ENCODE measurements at places on chromosomes 1 and 21.
A peak's percentile ranks its signal among the peaks of the same experiment; 100 is the strongest.

- DNase-seq: no peak
Measured at GRCh38 chr1:35857830-35858229, 25.2 kb upstream of the AGO1 start.

DNA sequence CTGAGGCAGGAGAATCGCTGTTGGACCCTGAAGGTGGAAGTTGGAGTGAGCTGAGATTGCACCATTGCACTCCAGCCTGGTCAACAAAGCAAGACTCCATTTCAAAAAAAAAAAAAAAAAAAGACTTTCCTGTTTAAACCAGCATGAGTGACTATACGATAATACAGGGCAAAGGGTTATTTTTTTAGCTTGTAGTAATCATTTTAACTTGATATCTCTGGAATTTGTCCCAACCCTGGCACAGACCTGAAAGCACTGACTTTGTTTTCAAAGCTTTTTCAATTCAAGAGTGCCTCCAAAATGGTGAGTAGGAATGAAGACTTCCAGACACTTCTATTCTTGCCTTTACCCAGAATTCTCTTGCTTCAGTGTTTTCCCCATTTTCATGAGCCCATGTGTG is 4.4 kb upstream of the TMCO2 start:
- no peak for DNase-seq

- DNase-seq: no peak
Measured at GRCh38 chr1:43235451-43236121, 34.2 kb upstream of the TMEM125 start.

- no peak for DNase-seq
Measured at GRCh38 chr1:153277852-153278251, 18.4 kb downstream of the LORICRIN start.

GRCh38 chr1:206556750-206557635 is 49.7 kb downstream of the RASSF5 start:
- peak; percentile 89 for DNase-seq

- DNase-seq: no peak
Measured at GRCh38 chr1:63772876-63773275, 941 bp upstream of the ROR1 start.

DNA sequence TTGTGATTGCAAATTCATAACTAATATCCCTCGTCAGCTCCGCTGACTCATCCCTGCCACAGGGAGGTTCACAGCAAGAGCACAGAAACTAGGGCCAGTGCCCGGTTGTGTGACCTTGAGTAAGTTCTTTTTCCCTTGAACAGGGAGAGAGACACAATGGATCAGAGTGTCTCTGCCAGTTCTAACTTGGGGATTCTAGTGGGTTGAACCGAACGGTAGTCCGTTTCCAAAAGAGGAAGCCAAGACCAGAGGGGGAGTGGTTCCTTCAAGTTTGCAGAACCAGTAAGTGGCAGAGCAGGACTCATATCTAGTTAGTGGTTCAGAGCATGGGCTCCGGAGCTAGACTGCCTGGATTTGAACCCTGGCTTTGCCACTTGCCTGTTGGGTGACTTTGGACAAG is 4.9 kb upstream of the SHISA4 start:
- DNase-seq: no peak

DNA sequence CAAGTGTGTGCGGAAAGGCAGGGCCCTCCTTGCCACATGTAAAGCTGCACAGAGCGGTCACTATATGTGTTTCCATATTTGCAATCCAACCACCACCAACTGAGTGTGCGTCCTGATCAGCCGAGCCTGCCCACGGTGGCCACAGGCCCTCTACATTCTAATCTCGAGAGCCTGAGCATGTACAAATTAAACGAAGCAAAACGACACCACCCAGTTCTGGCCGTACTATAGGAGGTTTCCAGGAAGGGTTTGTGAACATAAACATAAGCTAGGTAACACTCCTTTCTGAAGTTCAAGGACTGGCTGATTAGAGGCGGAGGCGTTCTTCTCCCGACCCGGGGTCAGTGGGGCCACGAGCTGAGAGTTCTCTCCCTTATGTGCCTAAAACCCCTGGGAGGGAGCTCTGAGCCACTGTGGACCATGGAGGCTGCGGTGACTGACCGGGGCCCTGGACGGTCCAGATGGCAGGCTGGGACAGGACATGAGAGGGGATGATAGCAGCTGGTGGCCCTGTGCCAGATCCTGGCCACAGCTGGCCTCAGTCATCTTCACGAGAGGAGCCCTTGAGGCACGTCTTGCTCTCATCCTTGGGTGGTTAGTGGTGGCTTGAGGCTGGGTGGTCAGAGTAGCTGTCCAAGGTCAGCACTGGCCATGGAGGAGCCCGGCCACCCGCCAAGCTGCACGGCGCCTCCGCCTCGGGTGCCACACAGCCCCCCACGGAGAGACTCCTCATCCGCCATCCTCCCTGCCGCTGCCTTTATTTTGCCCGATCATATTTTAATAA is 39.1 kb upstream of the TRAPPC10 start:
- no peak for DNase-seq

GRCh38 chr1:119711804-119712341 is at the start of gene PHGDH:
Gene PHGDH, plus strand, starts transcription at chr1:119711934. Its CDS starts 89 bp downstream, at chr1:119712023.
- DNase-seq: peak; percentile 30

DNA sequence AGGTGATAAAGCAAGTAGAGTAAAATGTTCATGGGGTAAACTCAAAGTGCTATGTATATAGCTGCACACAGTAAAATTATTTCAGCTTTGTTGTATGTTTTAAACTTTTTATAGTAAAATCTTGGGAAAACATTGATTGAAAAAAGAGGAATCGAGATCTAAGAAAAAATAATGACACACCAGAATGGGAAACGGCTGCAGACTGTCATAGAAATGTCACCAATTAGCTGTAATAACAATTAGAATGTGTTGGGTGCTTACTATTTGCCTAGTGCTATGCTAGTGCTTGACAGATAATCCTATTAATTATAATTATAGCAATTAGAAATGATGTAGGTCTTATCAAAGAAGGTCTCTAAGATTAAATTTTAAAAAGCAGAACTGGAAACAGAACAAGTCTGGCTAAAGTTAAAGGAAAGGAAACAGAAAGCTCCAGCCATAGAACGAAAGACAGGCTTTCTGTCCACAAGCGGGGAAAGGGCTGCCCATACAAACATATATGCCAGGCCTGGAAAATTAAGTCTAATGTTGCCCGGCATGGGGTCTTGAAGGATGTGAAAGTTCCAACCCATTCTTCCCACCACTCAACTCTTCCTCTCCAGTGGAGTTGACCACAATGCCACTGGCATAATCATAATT is 5.0 kb downstream of the PCNX2 start:
- DNase-seq: no peak

DNA sequence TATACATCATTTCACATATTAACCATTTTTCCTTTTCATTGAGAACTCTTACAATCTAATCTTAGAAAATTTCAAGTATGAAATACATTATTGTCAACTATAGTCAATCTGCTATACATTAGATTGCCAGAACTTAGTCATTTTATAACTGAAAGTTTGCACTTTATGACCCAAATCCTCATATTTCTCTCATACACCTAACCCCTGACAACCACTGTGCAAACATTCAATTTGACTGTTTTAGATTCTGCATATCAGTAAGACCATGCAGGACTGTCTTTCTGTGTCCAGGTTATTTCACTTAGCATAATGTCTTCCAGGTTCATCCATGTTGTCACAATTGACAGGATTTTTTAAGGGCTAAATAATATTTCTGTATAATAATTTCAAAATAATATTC is 1299.0 kb upstream of the B3GALT2 start:
- no peak for DNase-seq

- no peak for DNase-seq
Measured at GRCh38 chr1:162074276-162075005, 5.0 kb downstream of the NOS1AP start.

DNA sequence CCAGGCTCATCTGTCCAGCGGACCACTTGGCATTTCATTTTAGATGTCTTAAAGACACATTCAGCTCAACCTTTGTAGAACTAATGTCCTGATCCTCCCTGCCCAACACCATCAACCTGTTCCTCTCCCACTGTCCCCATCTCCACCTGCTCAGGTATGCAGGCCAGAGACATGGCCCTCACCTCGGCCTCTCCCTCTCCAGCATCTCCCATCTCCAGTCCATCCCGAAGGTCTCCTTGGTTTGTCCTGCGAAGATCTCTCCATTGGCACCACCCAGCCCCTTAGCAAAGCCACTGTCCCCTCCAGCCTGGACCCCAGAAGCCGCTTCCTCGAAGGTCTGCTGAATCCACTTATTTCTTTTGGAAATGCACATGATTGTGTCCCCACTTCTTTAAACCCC is 20.9 kb upstream of the KCNC4 start:
- DNase-seq: no peak

DNA sequence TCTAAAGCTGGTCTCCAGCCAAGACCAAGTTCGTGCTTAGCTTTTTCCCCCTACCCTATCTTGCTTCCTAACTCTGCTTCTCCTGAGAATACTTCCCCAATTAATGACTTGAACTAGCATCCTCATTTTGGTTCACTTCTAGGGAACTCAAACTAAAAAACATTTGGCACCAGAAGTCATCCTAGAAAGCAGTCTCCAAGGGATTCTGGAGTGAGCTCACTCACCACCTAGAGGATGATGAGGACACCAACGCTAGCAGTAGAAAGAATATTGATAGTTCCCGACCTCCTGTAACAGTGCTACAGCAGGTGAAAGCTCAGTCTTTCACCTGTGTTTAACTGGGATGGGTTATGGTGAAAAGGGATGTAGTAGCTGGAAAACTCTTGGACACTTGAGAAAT is 4.7 kb upstream of the PSMB2 start:
- no peak for DNase-seq

DNA sequence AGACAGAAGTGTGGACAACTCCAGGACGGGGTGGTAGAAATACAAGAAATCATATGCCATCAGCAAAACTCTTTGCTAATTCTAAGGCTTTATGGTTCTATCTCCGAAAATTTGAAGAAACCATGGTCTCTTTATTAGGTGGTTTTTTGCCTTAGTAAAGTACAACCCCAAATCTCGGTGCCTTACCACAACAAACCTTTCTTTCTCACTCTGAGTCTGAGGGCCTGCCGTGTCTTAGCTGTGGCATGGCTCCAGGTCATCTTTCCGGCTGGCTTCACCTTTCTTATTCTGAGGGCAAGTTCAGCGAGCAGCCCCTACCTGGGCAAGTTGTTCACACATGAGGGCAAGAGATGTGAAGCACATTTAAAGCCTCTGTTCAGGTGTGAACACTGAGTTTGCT is 280.6 kb downstream of the TTLL7 start:
- DNase-seq: no peak

DNA sequence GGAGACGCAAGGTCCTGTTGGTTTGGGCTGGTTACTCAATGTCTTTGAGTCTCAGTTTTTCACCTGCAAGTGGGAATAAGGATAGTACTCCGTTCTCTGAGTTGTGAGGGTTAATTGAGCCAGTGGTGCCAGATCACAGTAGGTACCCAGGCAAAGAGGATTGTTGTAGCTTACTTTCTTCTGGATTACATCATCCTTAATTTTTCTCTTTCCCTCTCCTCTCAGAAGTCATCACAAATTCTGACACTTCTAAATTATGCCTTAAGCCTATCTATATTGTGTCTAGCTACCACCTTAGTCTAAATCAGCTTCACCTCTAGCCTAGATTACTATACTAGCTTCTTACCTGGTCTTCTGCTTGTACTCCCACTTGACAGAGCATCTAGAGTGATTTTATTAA is 149.5 kb downstream of the ROR1 start:
- no peak for DNase-seq

- no peak for DNase-seq
Measured at GRCh38 chr1:6424619-6425593, at the start of gene ESPN. Gene ESPN, plus strand, starts transcription at chr1:6424776. Its CDS starts 180 bp downstream, at chr1:6424956.

GRCh38 chr1:1356796-1357401 is 1.5 kb downstream of the MXRA8 start:
- no peak for DNase-seq

DNA sequence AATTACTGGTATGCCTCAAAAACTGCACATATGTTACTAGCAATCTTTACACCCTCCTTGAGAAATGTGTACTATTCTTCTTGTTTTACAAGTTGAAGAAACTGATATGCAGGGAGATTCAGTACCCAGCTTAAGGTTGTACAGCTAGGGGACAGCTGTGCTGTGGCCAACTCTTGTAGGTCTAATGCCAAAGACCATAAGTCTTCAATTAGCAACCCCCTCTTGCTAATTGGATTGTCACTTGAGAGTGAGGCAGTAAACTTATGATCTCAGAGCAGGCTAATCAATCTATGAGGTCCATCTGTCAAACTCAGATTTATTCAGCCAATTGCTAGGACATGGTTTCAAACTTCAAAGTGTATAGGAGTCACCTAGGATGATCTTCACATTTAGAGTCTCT is 492.0 kb upstream of the USP24 start:
- DNase-seq: no peak

DNA sequence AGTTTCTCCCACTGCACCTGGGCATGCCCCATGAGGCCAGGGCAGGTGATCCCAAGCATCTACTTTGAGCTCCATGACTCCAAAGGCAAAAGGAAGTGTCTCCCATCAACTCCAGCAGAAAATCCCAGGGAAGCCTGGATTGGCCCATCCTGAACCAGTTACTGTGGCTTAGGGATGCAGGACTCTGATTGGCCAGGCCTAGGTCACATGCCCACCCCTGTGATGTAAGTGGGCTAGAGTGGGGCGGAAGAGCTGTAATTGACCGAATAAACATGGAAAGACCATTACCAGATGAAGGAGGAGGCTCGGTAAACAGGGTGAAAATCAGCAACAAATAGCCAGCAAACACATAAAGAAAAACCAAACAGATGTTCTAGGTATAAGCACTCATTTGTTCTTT is 45.2 kb downstream of the MATN1 start:
- DNase-seq: no peak

- no peak for DNase-seq
Measured at GRCh38 chr1:81598623-81599022, 202.1 kb upstream of the ADGRL2 start.

DNA sequence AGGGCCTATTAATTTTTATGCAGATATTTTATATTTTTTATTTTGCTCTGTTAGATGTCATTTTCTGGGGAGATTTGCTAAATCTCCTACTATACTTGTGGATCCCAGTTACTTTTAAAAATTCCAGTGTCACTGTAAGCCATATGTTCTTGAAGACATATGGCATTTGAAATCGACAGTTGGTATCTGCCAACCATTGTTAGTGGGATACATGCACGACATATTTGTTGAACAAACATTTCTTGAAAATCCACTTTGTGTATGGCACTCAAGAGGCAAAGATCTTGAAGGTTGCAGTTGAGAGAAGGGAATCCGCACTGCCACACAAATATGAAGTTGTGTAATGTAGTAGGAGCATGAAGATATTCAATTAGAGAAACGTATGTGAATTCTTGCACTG is 287.7 kb downstream of the HHAT start:
- no peak for DNase-seq

DNA sequence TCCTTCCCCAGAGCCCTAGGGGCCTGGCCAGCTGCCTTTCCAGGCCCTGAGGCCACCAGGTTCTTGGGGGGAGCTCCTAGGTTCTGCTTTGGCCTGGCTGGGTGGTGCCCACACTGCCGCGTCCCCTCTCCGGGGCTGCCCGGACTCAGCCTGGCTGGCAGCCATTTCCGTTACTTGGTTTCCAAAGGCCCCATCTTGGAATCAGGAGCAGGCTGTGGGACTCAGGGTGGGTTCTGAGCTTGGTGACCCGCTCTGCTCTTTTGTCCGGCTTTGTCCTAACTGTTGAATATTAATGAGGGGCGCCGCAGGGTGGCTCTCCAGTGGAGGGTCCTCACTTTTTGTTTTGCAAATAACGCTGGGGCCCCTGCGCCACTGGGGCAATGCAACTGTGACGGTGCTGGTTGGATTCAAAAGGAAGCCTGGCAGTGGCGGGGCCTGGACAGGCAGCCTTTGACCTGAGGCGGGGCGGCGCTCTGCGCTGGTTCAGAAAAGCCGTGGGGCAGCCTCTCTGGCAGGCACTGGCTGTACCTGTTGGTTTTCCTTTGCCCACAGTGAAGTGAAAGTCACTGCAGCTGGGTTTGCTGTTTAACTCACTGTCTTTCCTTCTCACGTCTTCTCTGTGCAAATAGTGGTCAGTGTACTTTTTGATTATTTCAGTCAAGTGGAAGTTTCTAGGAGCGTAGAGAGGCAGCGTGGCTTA is 20.2 kb downstream of the SKI start:
- no peak for DNase-seq

Data from stimulated activated CD4-positive, alpha-beta T cell treated with anti-CD3 and anti-CD28 coated beads, Interleukin-1b, Interleukin-23, amount 100 ng/mL, for 24 hours (primary cell).